Smooth muscle cell of trachea (primary cell): ENCODE measurements at places on chromosomes 12 and 14. TPM values are rescaled to one million over a fixed set of nuclear protein-coding genes. Genes with fewer than 3 reads are reported as not detected.

Gene MYF6
- total RNA-seq = not detected in 2 replicates

Gene NPAS3
- total RNA-seq = under 0.01 and 0.17 TPM in 2 replicates

Gene PTPRR
- total RNA-seq = 0.33 and 0.58 TPM in 2 replicates

Gene SLC7A7
- total RNA-seq = 2.0 and 7.1 TPM in 2 replicates

Gene TTLL5
- total RNA-seq = 14.1 and 28.4 TPM in 2 replicates

Gene ASIC1
- total RNA-seq = 1.5 and 4.6 TPM in 2 replicates

Gene SERPINA1
- total RNA-seq = under 0.01 TPM in 1 of 2 replicates, not detected in the other

Gene WBP11
- 10.8 and 10.9 TPM in 2 replicates for total RNA-seq

Gene SERPINA10
- 0.17 TPM in 1 of 2 replicates, not detected in the other for total RNA-seq
